ENCODE measurements at places on chromosomes 1 and 21.

GRCh38 chr1:63319046-63320021 lies 3.0 kb upstream of the FOXD3 start:
- DNase-seq: peak; percentile 17

GRCh38 chr1:186577216-186577615 lies 103.0 kb downstream of the PTGS2 start:
- no peak for DNase-seq

DNA sequence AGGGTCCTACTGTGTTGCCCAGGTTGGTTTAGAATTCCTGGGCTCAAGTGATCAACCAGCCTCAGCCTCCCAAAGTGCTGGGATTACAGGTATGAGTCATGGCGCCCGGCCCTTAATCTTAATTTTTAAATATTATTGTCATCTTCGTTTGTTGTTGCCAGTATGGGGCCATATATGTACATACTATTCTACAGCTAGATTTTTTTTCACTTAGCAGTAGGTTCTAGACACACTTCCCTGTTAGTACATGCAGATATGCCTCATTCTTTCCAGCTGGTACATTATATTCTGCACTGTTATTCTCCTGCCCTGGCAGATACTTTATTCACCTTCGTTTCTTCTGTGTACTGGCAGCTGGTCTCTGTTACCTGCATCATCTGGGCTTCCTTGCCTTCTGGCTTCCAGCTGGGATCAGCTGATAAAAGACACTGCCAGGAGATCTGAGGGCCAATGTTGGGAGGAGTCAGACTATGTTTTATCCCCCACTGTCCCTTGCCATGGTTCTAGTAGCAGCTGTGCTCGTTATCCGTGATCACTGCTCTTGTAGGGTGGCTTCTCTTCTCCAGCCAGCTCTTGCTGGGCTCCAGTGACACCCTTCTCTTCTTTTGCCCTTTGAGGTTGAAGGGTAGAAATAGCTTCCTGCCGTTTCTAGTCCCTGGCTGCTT lies 24.7 kb downstream of the ST3GAL3 start:
- DNase-seq: no peak

- DNase-seq: no peak
These were observed 62.1 kb downstream of the PLPPR4 start for GRCh38 chr1:99326215-99326949.

GRCh38 chr1:204591473-204592090 lies 75.4 kb downstream of the MDM4 start:
- no peak for DNase-seq

- no peak for DNase-seq
These were observed 19.2 kb downstream of the SLC19A2 start for GRCh38 chr1:169466259-169467230.

DNA sequence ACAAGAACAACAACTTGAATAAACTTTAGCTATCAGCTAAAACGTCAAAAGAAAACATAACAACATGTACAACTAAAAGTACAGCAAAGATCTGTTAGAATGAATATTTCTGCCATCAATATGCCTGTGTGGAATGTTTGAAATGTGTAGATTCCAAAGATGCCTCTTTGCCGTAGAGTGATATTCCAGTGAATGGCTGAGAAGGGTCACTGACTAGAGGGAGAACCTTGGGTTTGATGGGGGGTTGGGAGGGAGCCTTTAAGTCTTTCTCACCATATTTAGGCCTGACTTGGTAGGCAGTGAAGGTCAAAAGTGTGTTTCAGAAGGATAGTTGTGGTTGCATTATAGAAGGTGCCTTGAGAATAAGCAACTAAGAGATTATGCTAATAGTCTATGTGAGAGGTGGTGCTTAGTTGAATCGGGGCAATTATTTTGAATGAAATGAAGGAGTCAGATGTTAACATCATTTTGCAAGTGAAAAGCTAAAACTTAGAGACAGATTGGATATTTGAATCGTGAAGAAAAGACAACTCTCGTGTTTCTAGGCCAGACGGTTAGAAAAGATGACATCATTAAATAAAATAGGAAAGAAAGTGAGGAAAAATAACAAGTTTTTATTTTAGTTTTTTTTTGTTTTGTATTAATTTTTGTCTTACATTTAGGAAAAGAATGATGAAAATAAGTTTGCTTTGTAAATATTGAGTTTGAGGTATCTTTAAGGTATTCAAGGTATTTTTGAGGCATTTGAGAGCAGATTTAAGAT lies 53.8 kb downstream of the PLA2G4A start:
- no peak for DNase-seq

- no peak for DNase-seq
These were observed 1265.9 kb downstream of the BRINP3 start for GRCh38 chr1:189211742-189212141.

DNA sequence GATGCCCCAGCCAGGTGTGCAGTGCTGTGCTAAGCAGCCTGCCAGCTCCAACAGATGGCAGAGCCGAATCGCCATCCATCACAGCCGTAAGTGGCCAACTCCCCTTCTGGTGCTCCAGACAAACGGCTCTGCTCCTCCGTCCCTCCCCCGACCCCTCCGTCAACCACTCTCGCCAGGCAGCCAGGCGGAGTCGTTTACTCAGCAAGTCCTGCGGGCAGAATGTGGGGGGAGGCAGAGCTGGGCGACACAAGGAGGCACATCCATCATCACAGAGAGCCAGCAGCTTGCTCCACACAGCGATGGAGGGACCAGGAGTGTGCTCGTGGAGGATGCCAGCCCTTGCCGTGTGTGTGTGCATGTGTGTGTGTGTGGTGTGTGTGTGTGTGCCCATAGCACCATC lies 206.6 kb upstream of the GRIK3 start:
- no peak for DNase-seq

- DNase-seq: no peak
These were observed 307.2 kb downstream of the HHIPL2 start for GRCh38 chr1:222240536-222241181.

GRCh38 chr1:156246241-156246780 lies 1.5 kb downstream of the PAQR6 start:
- no peak for DNase-seq

DNA sequence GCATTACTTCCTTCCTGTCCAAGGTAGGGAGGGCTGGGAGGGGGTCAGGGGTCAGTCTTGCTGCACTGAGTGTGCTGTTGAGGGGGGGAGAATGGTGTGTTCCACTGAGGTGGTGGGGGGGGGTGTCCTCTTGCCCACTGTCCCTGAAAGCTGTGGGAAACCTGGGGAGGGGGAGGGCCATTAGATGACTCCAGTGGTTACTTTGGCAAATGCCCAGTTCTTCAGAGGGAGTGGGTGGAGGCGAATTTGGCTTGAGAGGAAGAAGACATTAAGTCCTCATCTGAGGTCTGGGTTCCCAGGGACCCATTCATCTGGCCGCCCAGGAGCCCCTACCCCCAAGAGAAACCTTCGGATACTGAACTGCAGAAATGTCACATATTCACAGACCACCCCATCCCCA lies 36.2 kb downstream of the MEF2D start:
- no peak for DNase-seq

DNA sequence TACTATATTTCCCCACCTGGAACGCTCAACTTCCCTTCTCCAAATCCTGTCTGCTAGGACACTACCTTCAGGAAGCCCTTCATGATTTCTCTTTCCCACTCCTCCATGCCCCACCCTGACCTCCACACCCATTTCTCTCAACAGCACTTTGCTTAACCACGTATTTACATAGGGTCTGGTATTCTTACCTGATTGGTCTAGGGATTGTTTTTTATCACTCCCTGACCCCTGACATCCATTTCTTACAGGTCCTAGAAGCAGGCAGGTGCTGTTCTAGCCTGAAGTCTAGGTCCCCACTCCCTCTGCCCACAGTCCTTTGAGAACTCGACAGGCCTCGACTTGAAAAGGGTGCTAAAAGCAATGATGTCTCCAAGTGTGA lies 47.5 kb downstream of the DMAP1 start:
- DNase-seq: no peak

Data from stimulated activated CD4-positive, alpha-beta T cell treated with anti-CD3 and anti-CD28 coated beads, Interleukin-2, amount 100 ng/mL, for 24 hours (primary cell).